Fibroblast of skin of left quadriceps (primary cell): ENCODE measurements at places on chromosomes 2 and 18.

GRCh38 chr18:58934356-58934755 is 69.7 kb downstream of the ZNF532 start:
- no peak for DNase-seq

GRCh38 chr2:170512266-170512665 is 202.9 kb upstream of the SP5 start:
- DNase-seq, result no peak

- DNase-seq, result no peak
These were observed 12.2 kb downstream of the RBFA start for GRCh38 chr18:80046431-80046830.

- no peak for DNase-seq
These were observed 7.3 kb downstream of the KIF1A start for GRCh38 chr2:240812721-240813120.

DNA sequence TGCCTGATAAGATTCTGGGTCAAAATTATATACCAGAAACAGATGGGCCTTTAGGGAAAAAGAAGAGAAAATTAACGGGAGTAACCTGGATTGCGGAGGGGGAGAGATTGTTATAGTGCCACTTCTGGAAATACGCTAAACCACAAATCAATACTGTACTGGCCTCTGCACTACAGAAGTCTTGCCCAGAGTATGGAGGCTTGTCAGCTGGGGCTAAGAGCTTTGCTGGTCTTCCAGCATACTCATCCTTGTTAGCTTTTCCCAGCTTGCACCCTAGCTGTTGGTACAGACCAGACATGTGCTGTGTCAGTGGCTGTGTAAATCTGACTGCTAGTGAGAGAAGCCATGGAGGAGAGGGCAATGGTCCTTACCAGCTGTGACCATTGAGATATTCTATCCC is 8.9 kb downstream of the AGBL5 start:
- DNase-seq, result no peak

- no peak for DNase-seq
These were observed 104.5 kb downstream of the ZNF516 start for GRCh38 chr18:76390452-76391035.
